ENCODE measurements at places on chromosomes 7 and 10.

GRCh38 chr10:119209035-119209735 lies 1.8 kb downstream of the GRK5 start:
- peak; percentile 88 for DNase-seq

DNA sequence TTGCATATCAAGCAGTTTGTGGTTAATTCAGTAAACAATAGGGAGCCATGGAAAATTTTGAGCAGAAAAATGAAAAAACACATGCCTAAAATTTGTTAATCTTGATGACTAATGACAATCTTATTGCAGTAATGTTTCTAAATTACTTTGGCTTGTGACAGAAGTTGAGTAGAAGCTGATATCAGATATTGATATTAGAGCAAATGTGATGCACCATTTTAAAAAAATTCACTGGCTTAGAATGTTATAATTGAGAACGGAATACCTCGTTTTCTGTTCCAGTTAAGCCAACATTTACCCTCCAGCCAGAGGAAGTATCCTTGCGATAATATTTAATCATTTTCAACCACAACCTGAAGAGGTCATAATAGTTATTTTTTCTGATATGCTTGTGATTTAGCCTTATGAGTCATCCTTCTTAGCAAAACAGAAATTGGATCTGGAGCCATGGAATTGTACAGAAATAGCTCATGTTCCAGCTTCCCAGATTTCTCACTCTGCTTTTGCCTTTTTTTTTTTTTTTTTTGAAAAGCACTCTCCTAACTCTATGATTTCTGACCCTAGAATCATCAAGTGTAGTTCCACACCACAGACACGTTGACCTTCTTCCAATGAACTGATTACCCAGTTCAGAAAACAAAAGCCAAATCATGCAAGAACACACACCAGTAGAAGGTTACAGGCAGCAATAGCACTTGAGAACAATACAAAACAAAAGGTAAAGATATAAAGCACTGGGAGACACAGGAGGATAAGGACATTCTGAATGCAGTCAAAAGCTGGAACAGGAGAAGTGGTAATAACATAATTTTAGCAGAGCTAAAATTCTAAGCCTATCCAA lies 96.8 kb upstream of the PHYHIPL start:
- peak; percentile 39 for DNase-seq

GRCh38 chr10:68406111-68406814 lies 814 bp downstream of the RUFY2 start:
- peak; percentile 92 for DNase-seq

DNA sequence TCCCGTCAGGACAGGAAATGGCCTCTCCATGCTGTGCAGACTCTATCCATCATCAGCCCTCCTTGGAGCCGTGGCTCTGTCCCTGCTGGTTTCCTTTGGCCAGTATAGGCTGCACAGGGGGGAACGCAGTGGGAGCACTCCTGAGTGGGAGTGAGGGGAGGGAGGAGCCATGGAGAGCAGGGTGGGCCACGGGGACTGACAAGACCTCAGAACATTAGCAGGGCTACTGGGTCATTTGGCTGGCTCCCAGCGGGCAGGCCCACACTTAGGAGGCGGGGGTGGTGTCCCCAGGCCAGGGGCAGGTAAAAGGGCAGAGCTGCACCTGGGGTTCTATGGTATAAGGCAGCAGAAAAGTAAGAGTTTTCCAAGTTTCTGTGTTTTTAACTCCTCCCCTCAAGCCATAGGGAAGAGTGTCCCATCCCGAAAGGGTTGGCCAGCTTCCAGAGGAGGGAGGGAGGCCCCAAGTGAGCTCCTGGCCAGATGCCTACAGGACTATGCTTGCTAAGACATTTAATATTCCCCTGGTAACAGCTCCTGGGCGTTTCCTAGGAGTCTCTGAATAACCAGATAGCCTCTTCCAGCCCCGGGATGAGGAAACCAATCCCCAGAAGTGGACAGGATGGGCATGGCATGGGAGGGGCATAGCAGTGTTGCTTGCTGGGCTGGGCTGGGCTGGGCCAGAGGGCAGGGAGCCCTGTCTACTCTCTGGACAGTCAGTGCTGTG lies 5.5 kb upstream of the OPN4 start:
- peak; percentile 78 for DNase-seq

DNA sequence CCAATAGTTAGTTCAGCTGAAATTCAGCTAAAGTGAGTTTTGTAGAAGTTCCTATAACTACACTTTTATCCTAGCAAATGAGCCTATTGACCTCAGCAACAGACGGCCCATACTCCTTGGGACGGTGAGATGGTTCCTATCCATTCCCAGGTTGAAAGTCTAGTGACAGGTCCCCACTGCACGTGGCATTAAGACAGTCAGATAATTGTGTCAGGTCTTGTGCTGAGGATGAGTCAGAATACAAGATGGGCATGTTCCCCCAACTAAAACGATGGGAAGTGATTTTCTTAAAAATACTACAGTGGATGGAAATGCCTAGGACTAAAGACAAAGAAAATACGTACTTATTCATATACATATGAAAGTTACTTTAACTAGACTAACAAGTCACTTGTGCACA lies 2.1 kb downstream of the CAV1 start:
- no peak for DNase-seq

DNA sequence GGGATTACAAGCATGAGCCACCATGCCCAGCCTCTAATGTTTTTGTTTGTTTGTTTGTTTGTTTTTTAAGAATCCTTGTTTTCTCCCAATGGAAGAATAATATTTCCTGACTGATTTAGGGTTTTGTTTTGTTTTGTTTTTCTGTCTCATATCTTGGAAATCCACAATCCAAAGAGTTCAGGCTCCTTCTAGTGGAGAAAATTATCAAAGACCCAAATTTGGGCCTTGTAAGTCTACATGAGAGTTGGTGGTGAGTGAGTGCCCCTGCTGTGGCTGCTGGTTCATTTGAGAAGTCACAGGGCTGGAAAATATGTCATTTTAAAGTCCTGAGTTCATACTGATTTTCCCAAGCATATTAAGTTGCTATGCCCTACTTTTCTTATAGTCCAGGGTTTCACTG lies 33.5 kb upstream of the KLHL7 start:
- DNase-seq, result no peak

- no peak for DNase-seq
Measured at GRCh38 chr10:43679509-43679908, 30.8 kb upstream of the ZNF32 start.

GRCh38 chr7:120989257-120990220 lies 1.0 kb downstream of the CPED1 start:
- DNase-seq, result no peak

DNA sequence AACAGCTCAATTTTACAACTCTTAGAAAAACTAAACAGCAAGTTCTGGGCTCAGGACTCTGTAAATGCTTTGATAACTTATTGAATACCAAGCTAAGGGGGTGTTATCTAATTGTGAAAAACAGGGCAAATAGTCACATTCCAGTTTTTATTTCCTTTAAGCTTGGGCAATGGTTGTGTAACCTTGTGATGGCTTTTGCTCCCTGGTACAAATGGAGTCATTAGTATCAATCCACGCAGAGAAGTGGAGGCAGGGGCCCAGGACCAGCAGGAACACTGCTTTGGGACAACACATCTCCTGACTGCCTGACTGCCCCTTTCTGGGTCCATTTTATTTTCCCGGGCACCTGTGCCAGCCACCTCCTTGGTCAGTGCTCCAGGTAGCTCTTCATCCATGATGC lies 5.8 kb upstream of the PRKAG2 start:
- no peak for DNase-seq

- DNase-seq, result no peak
Measured at GRCh38 chr7:85875398-85875797, 688.5 kb upstream of the SEMA3D start.

GRCh38 chr7:21944616-21945453 lies 864 bp downstream of the CDCA7L start:
- peak; percentile 90 for DNase-seq

- no peak for DNase-seq
Measured at GRCh38 chr10:5647507-5648240, 18.7 kb downstream of the ASB13 start.

DNA sequence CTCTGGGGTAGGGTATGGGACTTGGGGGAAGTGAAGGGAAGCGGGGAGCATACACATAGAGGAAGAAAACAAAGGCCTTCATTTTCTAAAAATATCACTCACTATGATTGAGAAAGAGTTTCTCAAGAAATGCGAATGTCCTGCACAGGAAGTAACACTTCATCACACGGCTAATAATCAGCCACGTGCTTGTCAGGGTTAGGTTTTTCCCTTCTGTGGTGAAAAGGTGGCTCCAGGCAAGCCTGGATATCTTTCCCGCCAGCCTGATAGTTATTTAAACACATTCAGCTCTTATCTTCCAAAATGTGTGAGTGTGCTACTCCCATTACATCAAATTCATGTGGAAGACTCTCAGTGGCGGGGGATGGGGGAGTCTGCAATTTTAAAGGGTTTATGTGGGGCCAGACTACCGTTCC lies 166.4 kb upstream of the ADO start:
- DNase-seq, result no peak

GRCh38 chr7:36521133-36521532 lies 131.5 kb downstream of the ANLN start:
- no peak for DNase-seq

GRCh38 chr7:93778384-93778783 lies 112.2 kb downstream of the TFPI2 start:
- DNase-seq, result no peak

- DNase-seq, result peak; percentile 40
Measured at GRCh38 chr7:36115448-36116321, 37.4 kb upstream of the EEPD1 start.

DNA sequence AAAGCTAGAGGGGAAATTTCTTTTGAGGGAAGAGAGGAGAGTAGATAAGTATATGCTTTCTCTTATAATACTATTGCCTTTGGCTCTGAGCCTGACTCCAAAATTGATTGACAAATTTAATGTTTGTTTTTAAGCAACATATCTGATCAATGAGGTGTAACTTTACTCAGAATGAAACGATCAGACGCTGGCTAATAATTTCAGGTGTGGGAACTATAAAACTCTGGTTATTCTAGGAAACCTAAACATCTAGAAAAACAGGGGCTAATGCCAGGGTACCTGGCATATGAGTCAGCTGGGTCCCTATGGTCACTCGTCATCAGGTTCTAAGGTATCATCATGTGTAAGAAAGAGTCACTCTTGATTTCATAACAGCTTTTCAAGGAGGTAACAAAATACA lies 139.7 kb downstream of the ATE1 start:
- no peak for DNase-seq

- DNase-seq, result peak; percentile 65
Measured at GRCh38 chr10:29784175-29784773, 149.5 kb upstream of the SVIL start.

- DNase-seq, result no peak
Measured at GRCh38 chr10:25304606-25305005, 129.8 kb downstream of the GPR158 start.

DNA sequence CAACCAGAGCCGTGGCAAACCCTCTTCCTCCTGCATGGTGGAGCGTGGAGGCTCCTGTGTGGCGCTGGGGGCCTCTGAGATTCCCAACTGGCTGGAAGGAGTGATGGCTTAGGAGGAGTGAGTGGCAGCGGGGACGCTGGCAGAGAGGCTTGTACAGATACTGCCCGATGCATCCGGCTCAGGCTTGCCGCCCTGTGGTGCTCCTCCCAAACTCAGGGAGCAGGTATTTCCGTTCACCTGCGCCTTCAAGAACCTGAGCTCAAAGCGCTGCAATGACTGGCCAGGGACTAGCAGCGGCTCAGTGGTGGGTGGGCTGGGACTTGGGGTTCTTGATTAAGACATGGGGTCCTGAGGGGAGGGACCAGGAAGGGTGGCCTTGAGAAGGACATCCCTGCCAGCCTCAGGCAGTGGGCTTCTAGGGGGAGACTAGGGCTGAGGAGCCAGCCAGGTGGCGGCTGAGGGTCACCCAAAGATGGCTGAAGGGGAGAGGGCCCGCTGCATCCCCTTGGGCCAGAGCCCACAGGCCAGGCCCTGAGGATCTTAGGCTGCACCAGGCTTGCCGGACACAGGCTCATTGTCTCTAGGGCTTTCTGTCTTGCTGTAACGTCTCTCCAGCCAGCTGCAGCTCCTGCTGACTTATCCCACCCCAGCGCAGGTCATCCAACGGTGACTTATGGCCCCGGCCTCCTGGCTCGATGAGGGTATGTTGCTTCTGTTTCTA lies 3.2 kb downstream of the ZNF775 start:
- DNase-seq, result no peak

DNA sequence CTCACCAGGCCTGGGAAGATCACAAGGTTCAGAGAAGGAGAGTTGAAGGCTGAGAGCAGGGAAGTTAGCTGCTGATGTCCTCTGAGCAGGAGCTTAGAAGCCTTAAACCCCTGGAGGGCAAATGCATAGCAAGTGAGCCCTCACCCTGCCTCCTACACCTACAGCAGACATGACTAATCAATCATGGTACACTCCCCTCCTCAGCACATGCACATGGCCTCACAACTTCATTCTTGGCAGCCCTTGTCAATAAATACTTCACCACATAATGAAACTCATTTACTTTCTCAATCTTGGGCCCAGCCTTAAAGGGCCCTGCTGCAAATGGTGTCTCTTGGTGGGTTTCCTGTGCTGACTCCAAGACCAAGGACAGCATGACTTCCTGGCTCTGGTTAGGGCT lies 12.9 kb downstream of the MMRN2 start:
- DNase-seq, result no peak

- peak; percentile 65 for DNase-seq
Measured at GRCh38 chr7:148963583-148964482, 64.5 kb downstream of the PDIA4 start.

- no peak for DNase-seq
Measured at GRCh38 chr7:48147078-48147591, 24.1 kb upstream of the ABCA13 start.

DNA sequence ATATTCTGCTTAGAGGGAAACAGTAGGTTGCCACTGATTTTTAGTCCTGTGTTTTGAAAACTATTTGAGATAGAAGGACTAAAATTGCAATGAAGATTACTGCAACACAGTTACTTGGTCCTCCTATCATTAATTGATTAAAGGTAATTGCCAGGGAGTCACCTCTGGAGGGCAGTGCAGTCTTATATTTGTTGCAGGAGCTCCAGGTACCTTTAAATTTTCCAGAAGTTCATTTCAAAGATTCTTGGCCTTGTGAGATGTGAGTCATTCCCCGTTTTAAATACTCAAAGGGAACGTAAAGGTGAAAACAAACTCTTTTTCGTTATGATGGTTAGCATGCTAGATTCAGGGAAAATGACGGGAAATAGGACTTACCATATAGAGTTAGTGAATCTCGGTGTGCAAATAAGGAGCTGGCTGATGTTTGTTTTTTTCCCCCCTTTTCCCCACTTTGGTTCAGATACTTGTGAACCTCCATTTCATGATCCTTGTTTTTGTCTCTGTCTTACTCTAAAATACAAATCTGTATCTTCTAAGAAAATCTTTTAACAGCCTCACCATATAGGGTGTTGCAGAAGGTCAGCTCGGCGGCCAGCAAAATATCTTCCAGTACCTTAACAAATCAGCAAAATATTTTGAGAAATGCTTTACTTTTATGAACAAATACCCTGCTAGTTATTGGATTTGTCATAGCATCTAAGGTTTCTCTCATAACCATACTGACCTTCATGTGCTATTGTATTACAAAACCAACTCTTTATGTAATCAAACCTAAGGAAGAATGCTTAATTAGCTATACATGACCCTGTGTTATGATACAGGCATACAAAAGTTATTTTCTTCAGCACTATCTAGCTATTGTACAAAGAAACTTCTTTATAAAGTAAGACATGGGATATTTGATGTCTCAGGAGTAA lies 143.0 kb upstream of the HDAC9 start:
- peak; percentile 84 for DNase-seq

Measured in eye (tissue), 1 donor.